ENCODE measurements at places on chromosomes 7 and 10.
A peak's percentile ranks its signal among the peaks of the same experiment; 100 is the strongest.

DNA sequence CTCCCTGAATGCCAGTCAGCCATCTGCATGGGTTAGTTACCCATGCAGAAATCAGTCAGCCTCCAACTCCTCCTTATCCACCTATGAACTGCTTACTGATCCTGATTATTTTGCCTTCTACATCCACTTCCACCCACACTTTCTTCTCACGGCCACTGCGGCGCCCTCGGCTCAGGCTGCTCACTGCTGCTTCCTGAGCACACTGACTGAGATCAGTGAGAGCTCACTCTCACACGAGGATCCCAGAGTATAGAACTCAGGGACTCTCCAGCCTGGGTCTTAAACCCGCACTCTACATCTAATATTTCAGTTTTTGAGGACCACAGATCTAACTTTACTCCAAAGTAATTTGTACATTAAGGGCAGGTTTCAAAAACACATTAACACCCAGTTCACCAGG is 64.4 kb downstream of the GRB10 start:
- no peak for DNase-seq

DNA sequence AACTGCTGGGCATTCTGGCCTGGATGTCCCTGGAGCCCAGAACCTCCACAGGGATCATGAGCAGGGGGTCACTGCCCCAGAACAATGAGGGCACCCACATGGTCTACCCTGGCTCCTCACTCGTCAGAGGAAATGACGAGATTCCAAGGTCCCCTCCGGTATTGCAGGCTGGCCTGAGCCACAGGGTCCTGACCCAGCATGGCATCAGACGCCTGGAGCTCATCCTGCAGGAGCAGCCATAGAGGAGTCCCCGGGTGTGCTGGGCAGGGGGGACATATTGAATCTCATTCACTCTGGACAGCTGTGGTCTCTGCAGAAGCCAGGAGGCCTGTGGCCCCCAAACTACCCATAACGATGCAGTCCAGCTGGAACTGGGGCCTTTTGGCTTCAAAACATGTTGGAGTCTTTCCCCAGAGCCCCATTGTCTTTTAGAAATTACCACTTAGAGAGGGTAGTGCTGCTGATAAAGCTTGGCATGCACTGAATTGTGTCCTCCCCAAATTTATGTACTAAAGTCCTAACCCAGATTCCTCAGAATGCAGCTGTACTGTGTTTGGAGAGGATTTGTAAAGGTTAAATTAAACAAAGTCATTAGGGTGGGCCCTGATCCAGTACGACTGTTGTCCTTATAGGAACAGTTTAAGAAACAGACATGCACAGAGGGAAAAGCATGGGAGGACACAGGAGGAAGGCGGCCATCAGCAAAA is 27.7 kb downstream of the ANXA8 start:
- no peak for DNase-seq

DNA sequence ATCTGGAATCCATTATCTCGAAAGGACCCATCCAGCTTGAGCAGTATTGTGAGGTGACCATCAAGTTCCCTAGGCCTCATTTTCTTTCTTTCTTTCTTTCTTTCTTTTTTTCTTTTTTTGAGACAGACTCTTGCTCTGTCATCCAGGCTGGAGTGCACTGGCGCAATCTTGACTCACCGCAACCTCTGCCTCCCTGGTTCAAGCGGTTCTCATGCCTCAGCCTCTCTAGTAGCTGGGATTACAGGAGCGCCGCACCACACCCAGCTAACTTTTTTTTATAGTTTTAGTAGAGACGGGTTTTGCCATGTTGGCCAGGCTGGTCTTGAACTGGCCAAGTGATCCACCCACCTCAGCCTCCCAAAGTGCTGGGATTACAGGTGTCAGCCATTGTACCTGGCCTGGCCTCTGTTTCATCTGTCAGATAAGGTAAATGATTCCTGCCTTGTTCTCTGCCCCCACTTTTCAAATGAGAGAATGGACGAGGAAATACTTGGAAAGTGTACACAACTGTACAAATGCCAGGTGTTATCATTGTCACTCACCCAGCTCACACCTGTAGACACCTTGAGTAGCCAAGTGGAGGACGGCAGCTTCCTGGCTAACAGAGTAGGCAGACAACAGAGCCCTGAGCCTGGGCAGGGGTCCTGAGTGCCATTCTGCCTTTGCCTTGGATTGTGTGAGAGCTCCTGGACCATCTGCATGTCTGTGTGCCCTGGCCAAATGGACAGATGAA is 54.1 kb downstream of the HK1 start:
- peak; percentile 79 for DNase-seq

GRCh38 chr7:5598261-5598761 is 174.7 kb upstream of the TNRC18 start:
- DNase-seq = no peak

- DNase-seq = no peak
Observed at GRCh38 chr10:58104351-58104751, 163.3 kb downstream of the IPMK start.

- DNase-seq = no peak
Observed at GRCh38 chr7:46076527-46076926, 155.5 kb upstream of the IGFBP3 start.

DNA sequence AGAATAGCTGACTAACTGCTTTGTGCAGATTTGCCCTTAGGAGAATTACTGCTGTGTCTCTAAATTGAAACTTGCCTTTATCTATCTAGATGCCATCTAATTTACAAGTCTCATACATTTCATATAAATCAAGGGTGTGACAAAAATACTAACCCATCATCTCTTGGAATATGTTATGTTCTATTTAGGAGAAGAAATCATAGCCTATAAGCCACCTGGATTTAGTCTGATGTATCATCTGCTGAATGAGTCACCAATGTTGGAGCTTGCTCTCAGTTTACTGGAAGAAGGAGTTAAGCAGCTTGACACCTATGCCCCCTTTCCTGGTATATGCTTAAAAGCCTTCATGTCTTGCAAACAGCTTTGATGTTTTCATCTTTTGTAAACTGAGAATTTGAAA is 43.5 kb downstream of the NUP205 start:
- DNase-seq = peak; percentile 48

GRCh38 chr10:6185039-6185716 is 17.6 kb upstream of the PFKFB3 start:
- no peak for DNase-seq

DNA sequence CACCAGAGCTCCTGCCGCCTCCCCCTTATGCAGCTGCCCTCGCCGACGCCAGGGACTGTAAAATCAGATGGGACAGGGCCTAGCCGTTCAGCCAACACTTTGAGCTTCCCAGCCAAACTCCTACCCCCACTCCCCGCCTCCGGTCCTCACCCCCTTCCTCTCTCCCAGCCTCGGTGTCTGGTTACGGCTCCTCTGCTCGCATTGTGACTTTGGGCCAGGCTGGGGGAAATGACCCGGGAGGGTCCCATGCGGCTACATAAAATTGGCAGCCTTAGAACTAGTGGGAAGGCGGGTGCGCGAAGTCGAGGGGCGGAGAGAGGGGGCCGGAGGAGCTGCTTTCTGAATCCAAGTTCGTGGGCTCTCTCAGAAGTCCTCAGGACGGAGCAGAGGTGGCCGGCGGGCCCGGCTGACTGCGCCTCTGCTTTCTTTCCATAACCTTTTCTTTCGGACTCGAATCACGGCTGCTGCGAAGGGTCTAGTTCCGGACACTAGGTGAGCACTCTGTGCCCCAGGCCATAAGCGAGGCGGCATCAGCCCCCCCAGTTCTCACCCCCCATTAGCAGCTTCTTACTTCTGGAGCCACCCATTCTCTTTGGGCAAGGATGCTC is at the start of gene KAZALD1:
Gene KAZALD1 (plus strand): TSS at position 366 of the 608 bp plus-strand sequence. CDS start 604 bp downstream, outside the sequence.
- no peak for DNase-seq

GRCh38 chr7:3318874-3319273 is 17.8 kb downstream of the SDK1 start:
- DNase-seq = no peak

- no peak for DNase-seq
Observed at GRCh38 chr10:61157182-61157581, 213.2 kb upstream of the RHOBTB1 start.

- DNase-seq = no peak
Observed at GRCh38 chr10:104103956-104104355, 18.0 kb upstream of the SFR1 start.

DNA sequence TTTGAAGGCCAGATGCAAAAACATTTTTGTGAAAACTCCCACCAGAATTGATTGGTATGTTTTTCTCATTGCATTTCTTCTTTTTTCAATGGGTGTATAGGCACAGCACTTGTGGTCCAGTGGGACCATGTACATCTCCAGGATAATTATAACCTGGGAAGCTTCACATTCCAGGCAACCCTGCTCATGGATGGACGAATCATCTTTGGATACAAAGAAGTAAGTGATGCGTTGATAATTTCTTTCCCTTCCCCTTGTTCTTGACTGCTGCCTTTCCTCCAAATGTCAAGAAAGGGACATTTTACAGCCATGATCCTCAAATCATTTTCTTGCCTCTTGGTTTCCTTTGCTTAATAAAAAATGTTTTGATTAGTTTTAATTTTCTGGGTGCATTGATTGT is 331.5 kb downstream of the PLXDC2 start:
- DNase-seq = no peak

GRCh38 chr7:102454468-102454867 is 10.2 kb downstream of the ALKBH4 start:
- no peak for DNase-seq

- DNase-seq = no peak
Observed at GRCh38 chr10:15197276-15197675, 28.8 kb upstream of the NMT2 start.

GRCh38 chr7:104943502-104944343 is 70.3 kb upstream of the KMT2E start:
- DNase-seq = peak; percentile 72

GRCh38 chr10:29470355-29470705 is 164.4 kb downstream of the SVIL start:
- DNase-seq = no peak

DNA sequence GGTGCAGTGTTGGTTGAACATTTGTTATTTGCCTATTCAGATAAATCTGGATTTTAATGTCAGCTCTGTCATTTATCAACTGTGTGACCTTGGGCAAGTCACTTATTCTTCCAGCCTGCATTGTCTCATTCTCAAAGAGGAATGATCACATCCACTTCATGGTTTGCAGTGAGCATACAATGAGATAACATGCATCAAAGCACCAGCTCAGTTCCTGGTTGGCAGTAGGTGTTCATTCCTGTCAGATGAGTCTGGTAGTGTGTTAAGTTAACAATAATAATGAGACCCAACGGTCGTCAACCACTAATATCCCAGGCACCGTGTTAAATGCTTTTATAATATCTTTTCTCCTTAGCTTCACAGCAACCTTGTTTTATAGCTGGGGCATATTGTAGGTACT is 137.3 kb downstream of the SORCS3 start:
- DNase-seq = no peak

DNA sequence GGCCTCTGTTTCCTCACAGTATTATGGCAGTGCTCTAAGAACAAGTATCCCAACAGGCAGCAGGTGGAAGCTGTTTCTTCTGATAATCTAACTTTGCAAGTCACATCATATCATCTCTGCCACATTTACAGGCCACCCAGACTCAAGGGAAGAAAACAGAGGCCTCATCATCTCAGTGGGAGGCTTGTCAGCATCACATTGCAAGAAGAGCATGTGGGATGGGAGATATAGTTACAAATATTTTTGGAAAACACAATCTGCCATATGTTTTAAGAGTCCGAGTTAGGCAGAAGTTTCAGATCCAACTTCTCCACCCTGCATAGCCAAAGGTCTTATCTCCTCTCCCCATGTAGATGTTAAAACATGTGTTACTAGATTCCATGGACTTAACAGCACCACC is 130.4 kb upstream of the PDE1C start:
- no peak for DNase-seq

- no peak for DNase-seq
Observed at GRCh38 chr7:80678707-80679106, 40.3 kb downstream of the CD36 start.

DNA sequence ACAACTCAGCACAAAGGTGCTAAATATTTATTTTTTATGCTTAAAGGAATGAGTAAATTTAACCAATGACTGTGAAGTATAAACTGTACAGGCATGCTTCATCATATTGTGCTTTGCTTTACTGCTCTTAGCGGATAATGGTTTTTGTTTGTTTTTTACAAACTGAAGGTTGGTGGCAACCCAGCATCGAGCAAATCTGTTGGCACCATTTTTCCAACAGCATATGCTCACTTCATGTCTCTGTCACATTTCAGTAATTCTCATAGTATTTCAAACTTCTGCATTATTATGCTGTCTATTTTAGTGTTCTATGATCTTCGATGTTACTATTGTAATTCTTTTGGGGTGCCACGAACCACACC is 22.8 kb downstream of the BRAF start:
- DNase-seq = no peak

DNA sequence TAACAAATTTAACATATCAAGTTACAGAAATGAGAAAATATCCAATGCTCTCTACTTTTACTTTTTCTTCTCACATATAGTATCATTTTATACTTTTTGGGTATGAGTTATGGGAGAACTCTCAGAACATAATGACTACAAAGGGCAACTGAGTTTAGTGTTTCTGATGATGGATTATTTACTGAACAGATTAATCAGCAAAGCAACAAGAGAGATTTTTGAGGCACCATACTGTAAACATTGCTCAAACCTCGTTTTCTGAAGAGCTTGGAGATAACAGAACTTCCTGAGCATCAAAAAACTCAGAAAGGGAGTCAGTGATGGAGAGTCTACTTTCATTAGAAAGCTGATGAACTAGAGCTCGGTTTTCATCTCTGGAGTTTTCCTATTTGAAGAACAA is 84.8 kb upstream of the GSDME start:
- DNase-seq = no peak

DNA sequence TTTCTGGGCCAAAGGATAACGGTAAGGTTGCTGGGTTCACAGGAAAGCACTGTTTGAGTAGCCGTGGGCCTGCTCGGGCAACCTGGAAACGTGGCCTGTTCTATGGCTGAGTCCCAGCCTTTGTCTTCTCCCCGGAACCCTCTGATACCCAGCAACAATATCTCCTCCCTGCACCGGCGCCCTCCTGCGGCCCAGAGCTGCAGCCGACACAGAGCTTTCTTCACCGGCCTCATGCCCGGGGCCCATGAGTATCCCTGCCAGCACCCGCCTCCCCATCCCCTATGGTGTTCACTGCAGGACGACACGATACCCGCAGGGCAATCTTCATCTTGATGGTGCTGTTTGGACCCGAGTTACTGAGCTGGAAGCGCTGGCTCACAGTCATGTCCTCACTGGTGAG is 38.6 kb upstream of the NCAPG2 start:
- DNase-seq = no peak

DNA sequence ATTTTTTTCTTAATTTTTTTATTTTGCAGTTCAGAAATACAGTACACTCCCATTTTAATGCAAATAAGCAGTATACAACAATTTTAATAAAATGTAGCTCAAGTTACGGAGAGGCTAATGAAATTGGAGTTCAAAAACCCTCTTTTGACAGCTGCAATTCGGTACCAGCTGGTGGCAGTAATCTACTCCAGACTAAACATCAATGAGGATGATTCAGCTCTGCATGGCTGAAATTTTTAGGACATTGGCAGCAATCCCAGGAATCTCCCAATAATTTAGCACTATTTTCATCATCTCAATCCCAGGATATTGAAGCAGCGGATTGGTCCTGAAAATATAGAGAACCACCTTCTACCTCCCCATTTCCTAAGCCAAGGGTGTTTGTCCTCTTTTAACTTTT is 278.8 kb downstream of the CACNA2D1 start:
- DNase-seq = peak; percentile 27
